ENCODE measurements at places on chromosomes 3 and 15.

GRCh38 chr15:72685301-72685924 lies 569 bp downstream of the HIGD2B start:
- DNase-seq: no peak

- DNase-seq: peak; percentile 56
Measured at GRCh38 chr3:31908391-31909097, 72.5 kb downstream of the OSBPL10 start.

DNA sequence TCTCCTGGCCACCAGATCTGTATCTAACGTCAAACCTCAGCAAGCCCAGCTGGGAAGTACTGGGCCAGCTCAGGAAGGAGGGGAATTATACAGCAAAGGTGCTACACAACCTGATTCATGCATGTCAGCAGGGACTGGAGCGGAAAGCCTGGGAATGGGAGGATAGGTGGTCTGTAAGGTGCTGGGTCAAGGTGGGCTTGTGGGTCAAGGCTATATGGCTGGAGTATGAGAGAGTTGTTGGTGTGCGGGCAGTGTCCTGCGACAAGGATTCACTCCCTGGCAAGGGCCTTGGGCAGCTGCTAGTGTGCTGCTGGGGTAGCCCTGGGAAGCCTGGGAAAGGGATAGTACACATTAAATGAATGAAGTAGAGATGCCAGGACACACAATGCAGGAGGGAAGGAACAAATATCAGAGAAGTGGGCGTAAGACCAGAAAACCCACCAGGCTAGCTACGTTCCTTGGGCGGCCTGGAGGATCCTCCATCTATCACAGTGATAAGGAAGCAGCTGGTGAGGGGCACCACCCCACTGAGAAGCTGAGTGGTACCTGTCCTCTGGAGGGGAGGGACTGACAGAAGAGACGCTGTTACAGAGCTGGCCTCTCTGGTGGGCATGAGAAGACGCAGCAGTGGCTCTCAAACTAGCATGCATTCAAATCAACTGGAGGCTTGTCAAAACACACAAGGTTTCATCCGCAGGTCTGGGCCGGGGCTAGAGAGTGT lies 8.5 kb upstream of the SYNM start:
- no peak for DNase-seq

- DNase-seq: no peak
Measured at GRCh38 chr3:113287111-113287802, 75.9 kb downstream of the BOC start.

- DNase-seq: no peak
Measured at GRCh38 chr3:64300790-64301423, 75.6 kb upstream of the PRICKLE2 start.

Data from NCI-H1092 treated with DMSO at 0.1 percent for 48 hours (cell line).